AG09319 (cell line): ENCODE measurements at places on chromosomes 13 and 19.

DNA sequence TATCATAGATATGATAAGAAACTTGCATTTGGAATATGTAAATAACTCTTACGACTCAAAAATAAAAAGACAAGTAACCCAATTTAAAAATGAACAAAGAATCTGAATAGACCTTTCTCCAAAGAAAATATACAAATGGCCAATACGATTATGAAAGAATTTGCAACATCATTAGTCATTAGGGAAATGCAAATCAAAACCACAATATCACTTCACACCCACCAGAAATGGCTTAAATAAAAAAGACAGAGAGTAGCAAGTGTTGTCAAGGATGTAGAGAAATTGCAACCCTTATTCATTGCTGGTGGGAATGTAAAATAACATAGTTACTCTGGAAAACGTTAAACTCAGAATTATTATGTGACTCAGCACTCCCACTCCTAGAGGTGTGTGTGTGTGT, 226.6 kb upstream of the MAB21L1 start:
- no peak for DNase-seq

GRCh38 chr13:40494946-40495620, 171.4 kb downstream of the FOXO1 start:
- no peak for DNase-seq

- no peak for DNase-seq
Observed at GRCh38 chr13:112756967-112757758, 67.3 kb downstream of the ATP11A start.

GRCh38 chr19:35114353-35115176, 1.1 kb upstream of the FXYD3 start:
- DNase-seq, result no peak
